ENCODE measurements at places on chromosomes 1 and 21. TPM values are rescaled to one million over a fixed set of nuclear protein-coding genes. Genes with fewer than 3 reads are reported as not detected.
A peak's percentile ranks its signal among the peaks of the same experiment; 100 is the strongest.

DNA sequence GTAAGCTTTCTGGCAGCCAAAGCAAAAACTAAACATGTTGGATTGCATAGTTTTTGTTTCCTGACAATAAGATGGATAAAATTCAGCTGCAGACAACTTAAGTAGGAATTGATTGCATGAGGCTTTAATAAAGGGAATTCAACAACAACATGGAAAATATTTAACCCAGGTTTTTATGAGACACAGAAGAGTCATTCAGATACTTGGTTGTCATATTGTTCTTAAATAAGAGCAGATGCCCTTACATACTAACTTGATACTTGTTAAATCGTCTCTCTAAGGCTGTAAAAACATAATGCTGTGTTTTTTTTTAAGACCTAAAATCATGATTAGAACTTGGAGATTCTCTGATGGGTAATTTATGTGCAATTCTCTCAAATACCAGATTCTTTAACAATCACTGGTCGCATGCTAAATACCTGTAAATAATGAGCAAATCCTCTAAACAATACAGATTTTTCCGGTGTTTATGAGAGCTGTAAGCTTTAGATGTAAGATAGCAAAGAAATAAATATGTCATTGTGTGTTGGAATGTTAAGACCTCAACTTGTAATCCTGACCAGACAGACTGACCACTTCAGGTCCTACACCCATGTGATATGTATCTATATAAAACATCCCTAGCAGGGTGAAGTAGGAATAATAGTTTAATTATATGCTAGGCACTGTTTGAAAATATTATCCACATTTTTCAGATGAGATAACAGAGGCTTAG, 37.8 kb upstream of the CD34 start:
- DNase-seq, result no peak

DNA sequence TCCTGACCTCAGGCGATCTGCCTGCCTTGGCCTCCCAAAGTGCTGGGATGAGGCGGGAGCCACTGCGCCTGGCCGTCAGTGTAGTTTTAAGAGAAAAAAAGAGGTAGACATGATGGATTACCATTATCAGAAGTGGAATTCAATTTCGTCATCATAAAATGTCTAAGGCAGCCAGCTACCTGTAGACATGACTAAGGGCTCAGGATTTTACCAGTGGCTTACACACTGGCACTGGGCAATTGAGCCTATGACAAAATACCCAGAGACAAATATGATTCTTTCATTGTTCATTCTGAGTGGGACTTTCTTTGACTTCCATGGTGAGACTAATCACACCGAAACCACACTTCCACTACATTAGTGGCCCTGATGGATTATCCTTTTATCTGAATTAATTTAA, 181.5 kb downstream of the GABPA start:
- no peak for DNase-seq

DNA sequence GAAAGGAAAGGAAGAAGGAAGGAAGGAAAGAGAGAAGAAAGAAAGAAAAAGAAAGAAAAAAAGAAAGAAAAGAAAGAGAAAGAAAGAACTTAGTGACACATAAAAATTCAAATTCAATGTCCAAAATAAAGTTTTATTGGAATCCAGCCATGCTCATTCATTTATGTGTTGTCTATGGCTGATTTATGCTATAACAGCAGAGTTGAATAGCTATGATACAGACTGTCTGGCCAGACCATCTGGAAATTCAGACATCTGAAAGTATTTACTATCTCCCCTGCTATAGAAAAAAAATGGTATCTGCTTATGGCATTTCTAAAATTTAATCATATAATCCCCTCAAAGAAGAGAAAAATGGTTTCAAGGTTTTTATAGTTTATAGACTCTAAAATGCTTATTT, 79.4 kb upstream of the RRP15 start:
- no peak for DNase-seq

GRCh38 chr1:40794974-40795715, 11.6 kb downstream of the KCNQ4 start:
- no peak for DNase-seq

- no peak for DNase-seq
These were observed 60.1 kb downstream of the AGPAT3 start for GRCh38 chr21:43925096-43925481.

GRCh38 chr1:51175278-51175677, 60.8 kb upstream of the RNF11 start:
- DNase-seq, result no peak

GRCh38 chr1:21956720-21957552, 19.8 kb upstream of the HSPG2 start:
- DNase-seq, result no peak

- no peak for DNase-seq
These were observed 36.4 kb downstream of the DENND1B start for GRCh38 chr1:197738927-197739326.

DNA sequence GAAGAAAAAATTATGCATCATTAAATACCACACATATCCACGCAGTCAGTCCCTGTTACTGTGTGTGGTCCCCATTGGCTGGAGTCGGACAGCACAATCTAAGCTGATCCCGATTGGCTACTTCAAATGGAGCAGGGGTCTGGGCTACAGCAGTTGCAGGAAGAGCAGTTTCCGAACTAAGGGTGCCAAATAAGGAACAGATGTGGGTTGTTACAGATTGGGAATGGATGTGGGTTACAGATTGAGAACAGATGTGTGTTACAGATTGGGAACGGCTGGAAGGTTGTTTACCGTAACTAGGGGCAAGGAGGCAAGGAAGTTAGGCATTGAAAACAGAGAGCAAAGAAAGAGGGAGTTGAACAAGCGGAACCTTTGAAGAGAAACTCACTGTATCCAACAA, 19.9 kb downstream of the OR2L13 start:
- DNase-seq, result no peak

DNA sequence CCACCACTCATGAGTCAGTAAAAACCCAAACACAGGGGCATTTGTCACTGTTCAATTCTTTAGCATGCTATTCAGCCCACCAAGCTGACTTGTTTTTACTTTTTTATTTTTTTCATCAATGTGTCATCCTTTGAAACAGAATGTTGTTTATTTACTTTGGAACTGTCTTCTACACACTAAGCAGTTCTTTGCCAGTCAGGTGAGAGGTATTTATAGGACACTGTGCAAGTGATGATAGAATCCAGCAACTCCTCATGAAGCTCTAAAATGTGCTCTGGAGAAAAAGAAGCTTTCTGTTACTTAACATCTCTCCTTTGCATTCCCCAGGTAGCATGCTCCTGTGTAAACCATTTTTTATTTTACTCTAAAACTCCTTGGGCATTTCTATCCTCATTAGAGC, 582.0 kb upstream of the TMPRSS15 start:
- DNase-seq, result no peak

- no peak for DNase-seq
These were observed 90.1 kb downstream of the OMA1 start for GRCh38 chr1:58456470-58456869.

DNA sequence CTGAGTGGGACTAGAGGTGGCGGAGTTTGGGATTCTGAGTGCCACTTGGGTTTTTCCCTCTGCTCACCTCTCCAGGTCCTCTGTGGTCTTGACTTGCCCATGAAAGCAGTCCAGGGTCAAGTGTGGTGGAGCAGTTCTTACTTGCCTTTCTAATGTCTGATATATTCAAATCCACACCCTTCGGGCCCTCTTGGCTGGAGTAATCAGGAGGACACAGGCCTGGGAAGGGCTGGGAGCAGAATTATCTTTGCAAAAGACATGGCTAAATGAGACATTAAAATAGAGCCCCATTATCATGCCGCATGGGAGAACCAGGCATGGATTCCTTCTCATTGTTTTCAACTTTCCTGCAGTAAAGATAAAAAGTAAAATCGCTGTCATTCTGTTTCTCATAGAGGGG, 74.0 kb downstream of the NFASC start:
- no peak for DNase-seq

DNA sequence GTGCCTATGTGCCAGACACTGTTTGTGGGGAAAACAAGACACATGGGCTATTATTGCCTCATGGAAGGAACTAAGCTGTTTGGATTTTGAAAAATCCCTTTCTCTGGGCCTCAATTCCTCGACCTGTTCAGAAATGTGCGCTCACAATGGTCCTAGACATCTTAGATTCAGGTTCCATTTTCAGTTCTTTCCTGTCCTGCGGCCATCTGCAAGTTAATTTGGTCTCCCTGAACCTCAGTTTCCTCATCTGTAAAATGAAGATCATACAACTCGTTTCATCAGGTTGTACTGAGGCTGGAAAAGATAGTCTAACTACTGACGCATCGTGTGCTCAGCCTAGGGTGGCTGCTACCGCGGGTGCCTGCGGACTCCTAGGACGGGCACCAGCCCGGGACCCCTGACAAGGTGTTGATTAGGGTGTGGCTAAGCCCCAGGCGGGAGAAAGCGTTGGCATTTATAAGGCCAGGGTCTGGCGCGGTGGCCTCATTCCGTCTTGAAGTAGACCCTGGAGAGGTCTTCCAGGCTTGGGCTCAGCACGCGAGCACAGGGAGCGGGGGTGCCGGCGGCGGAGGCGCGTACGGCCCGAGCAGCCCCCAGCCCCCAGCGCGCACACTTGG, 493 bp upstream of the ELOA start:
- peak; percentile 51 for DNase-seq

Gene DCDC2B
- total RNA-seq, result not detected

- no peak for DNase-seq
These were observed 25.1 kb downstream of the CNN3 start for GRCh38 chr1:94901841-94902240.

DNA sequence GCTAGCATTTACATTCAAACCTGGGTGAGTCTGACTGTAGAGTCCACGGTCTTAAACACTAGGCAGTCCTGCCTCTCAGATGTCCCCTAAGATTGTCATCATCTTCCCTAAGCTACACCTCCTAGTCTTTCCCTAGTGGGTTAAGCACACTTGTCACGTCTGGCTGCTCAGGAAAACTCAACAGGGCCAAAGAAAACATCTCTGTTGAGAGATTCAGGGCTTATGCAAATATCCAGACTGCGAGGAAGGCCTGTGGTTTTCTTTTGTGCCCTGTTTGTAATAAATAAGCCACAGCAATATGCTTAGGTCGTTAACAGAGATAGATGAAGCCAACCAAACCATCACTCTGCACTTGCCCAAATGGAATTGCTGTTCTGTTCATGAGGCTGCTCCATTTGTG, 472.6 kb upstream of the DEPDC1 start:
- DNase-seq, result no peak

DNA sequence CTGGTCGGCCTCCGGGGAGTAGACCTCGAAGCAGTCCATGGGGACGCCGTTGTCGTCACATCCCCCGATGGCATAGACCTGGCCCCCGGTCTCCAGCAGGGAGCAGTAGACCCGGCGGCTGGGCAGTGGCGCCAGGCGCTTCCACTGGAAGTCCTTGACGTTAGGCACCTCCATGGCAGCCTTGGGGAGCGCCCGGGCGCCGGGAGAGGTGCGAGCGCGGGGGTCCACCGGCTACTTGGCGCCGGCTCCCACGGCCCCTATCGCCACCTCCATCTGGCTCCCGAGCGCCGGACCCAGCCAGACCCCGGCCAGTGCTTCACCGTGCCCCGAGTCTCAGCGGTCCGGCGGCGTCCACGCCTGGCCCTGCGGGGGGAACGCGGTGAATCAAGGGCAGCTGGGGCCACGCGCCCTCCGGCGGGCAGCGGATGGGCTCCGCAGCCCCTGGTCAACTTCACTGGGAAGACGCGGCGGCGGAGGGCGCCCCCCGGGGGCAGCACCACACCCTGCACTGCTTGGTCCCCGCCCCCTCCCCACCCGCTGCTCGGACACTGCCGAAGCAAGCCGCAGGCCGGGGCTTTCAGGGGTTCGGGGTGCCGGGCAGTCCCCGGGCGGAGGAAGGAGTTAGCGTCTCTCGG, 13.2 kb downstream of the KLHDC8A start:
- DNase-seq, result no peak

GRCh38 chr1:197725044-197725443, 50.2 kb downstream of the DENND1B start:
- DNase-seq, result no peak

GRCh38 chr1:199356561-199356960, 670.9 kb upstream of the NR5A2 start:
- DNase-seq, result no peak

Gene WNT4
- total RNA-seq, result not detected

Gene SPRR3
- not detected for total RNA-seq

GRCh38 chr1:98021126-98021525, 100.3 kb upstream of the DPYD start:
- no peak for DNase-seq

DNA sequence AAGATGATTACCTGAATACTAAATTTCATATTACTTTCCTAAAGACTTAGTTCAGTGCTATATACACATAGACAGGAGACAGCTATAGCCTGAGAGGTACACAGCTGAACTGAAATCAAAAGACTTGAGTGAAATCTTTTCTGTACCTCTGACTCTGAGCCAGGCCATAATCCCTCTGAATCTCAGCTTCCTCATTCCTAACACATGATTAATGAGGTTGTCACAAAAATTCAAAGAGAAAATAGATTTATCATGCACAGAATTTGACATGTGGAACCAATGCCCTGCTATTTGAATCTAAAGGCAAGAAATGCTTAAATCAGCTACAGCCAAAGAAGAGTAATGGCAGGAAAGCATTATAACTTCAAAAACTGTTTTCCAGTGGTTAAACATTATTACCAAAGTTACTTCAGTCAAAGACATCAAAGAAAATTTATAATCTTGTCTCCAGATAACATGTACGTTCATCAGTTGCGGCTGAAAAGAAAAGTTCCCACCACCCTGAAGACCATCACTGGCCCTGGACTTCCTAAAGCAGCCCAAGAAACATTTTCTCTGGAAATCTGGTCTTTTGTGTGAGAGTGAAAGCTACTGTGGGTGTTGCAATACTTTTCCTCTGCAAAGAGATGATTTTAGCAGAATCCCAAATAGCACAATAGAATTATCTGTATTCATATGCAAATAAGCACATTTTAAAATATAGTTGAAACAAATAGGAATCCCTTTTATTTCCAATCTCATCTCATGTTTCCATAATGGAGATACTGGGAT, 13.8 kb upstream of the ATP1A1 start:
- DNase-seq, result no peak

GRCh38 chr1:82220754-82221153, 420.0 kb downstream of the ADGRL2 start:
- no peak for DNase-seq

- no peak for DNase-seq
These were observed 2.2 kb upstream of the PRDM2 start for GRCh38 chr1:13697738-13698137.

Gene ESPN
- total RNA-seq, result not detected

Gene NPR1
- total RNA-seq, result not detected

Gene FOXO6
- total RNA-seq, result 0.05 TPM

GRCh38 chr1:109933856-109934711, 23.4 kb downstream of the CSF1 start:
- DNase-seq, result peak; percentile 32

Gene EFNA1
- total RNA-seq, result 0.91 TPM

Gene PTGER3
- total RNA-seq, result 14.9 TPM

All from SJSA1 (cell line).